ENCODE measurements at places on chromosomes 7 and 10. TPM values are rescaled to one million over a fixed set of nuclear protein-coding genes. Genes with fewer than 3 reads are reported as not detected.

FAM131B gene
- 0.35 TPM for polyA plus RNA-seq

CRCP gene
- polyA plus RNA-seq: 30.0 TPM

RARRES2 gene
- 1.3 TPM for polyA plus RNA-seq

MYL10 gene
- not detected for polyA plus RNA-seq

TCERG1L gene
- polyA plus RNA-seq: 0.81 TPM

GPR146 gene
- polyA plus RNA-seq: not detected

KCTD7 gene
- polyA plus RNA-seq: 4.8 TPM

CFAP58 gene
- polyA plus RNA-seq: 0.23 TPM

CADPS2 gene
- 23.2 TPM for polyA plus RNA-seq

PDZD7 gene
- polyA plus RNA-seq: 5.0 TPM

KEL gene
- not detected for polyA plus RNA-seq

OPALIN gene
- 0.50 TPM for polyA plus RNA-seq

ITIH2 gene
- 0.11 TPM for polyA plus RNA-seq

HMX3 gene
- not detected for polyA plus RNA-seq

TAS2R4 gene
- polyA plus RNA-seq: 1.1 TPM

CLCN1 gene
- not detected for polyA plus RNA-seq

OR6B1 gene
- polyA plus RNA-seq: not detected

ARMH3 gene
- 21.1 TPM for polyA plus RNA-seq

ASIC3 gene
- 3.1 TPM for polyA plus RNA-seq

GTF2IRD2 gene
- 5.5 TPM for polyA plus RNA-seq

TEX36 gene
- polyA plus RNA-seq: not detected

FGF8 gene
- polyA plus RNA-seq: not detected

NEBL gene
- 10.8 TPM for polyA plus RNA-seq

OR2A42 gene
- not detected for polyA plus RNA-seq

HTR5A gene
- 79.7 TPM for polyA plus RNA-seq

LRRC18 gene
- polyA plus RNA-seq: not detected

ANXA8L1 gene
- not detected for polyA plus RNA-seq

NME8 gene
- not detected for polyA plus RNA-seq

OR13A1 gene
- not detected for polyA plus RNA-seq

CCL24 gene
- polyA plus RNA-seq: not detected

PHKG1 gene
- 4.0 TPM for polyA plus RNA-seq

SLC26A3 gene
- polyA plus RNA-seq: not detected

CPA1 gene
- polyA plus RNA-seq: not detected

GDF2 gene
- polyA plus RNA-seq: not detected

DYDC2 gene
- 0.83 TPM for polyA plus RNA-seq

SLC39A12 gene
- polyA plus RNA-seq: 0.58 TPM

IL15RA gene
- not detected for polyA plus RNA-seq
